ENCODE measurements at places on chromosomes 4 and X.

DNA sequence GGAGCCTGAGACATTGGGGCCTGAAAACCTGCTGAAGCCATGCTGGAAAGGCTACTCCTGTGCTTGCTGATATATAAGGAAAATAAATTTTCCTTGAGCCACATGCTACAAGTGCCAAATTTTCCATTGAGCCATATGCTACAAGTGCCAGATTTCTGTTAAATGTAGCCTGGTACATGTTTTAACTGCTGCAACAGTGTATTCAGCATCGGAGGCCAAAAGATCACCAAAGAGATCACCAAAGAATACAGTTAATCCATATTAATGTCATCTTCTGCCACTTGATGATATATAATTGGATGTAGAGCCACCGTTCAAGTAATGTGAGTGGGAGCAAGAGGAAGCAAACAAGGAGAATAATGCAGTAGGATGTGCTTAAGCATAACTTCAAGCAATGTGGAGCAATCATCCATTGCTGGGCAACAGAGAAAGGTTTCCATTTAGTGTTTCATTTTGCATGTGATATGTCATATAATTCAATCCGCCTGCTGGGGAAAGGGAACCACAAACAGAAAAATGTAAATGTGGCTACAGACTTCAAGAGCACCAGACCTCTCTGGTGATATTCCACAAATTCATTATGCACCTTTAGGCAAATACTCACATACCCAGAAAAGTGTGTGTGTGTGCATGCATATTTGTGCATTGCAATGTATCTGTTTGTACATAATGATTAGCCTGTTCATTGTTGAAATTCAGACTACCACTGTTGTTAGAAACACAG is 295.9 kb downstream of the KCNIP4 start:
- no peak for DNase-seq

DNA sequence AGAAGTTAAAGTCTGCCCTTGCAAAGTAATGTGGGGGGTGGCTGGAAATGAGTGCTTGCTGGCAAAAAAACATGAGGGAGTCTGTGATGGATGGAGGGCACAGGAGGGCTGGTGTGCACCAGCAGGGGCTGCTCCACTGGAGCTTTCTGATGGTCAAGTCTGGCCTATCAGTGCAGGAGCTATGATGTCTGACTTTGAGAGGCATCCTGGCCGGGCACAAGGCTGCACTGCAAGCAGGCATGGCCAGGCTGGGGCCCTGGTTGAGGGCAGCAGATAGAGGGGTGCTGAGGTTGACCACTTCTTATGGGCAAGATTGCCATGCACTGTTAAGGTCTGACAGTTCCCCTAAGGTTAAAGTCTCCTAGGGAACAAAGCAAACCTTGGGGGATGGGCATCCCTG is 1140.2 kb downstream of the FAM133A start:
- no peak for DNase-seq

- no peak for DNase-seq
Observed at GRCh38 chr4:41451961-41452360, 86.0 kb upstream of the LIMCH1 start.

GRCh38 chrX:5928224-5928623 is 300.4 kb downstream of the NLGN4X start:
- DNase-seq = no peak

DNA sequence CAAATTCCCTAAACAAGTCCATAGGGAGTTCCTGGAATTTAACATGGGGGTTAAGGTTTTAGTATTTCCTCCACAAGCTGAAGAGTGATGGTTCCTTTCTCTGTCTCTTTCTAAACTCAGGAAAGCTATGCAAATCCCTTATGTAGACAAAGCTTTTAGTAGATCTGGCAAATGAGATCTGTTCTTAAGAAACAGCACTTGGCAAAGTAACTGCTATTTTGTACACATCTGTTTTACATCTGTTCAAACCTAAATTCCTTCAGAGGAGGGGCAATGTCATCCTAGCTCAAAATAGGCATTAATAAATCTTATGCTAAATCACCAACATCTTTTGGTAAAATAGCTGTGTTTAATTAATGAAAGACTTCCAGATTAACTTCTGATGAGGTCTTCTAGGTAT is 137.8 kb upstream of the TBC1D9 start:
- DNase-seq = no peak

DNA sequence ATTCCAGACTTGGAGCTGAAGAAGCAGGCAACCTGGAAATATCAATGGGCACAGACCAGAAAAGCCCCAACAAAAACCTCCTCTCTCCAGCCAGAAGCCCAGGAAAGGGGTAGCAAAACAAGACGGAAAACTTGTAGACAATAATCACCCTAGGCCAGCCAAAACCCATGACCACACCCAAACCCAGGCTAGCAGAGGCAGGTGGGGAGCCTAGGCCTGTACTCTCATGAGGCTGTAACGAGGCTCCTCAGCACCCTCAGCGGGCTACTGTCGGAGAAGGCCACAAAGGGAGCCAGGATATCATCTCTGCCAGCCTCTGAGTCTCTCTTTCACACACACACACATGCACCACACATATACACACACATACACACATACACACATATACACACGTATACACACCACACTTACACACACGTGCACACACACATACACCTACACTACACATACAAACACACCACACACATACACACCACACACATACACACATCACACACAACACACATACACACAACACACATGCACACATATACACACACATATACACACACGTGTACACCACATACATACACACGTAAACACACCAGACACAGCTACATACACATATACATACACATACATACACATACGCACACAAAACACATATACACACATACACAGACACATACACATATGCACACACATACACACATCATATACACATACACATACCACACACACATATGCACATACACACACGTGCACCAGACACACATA is 90.6 kb downstream of the FHDC1 start:
- no peak for DNase-seq

- DNase-seq = no peak
Observed at GRCh38 chrX:24475480-24475879, 10.4 kb downstream of the PDK3 start.

DNA sequence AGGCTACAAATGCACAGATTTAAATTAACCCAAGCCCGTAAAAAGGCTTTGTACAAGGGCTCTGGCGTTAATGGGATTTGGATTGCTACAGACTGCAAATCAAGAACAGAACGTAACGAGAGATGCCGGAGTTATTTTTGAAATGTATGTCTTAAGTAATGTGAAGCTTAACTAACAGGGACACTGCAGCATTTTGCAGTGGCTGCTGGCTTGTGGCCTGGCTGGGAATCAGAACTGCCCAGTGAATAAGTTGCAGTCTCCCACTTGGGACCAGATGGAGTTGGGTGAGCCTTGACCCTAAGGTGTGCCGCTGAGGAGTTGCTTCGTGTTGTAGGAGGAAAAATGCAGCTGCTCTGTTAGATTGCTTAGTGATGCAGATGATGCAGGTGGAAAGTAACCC is 318.4 kb downstream of the DHX15 start:
- no peak for DNase-seq

DNA sequence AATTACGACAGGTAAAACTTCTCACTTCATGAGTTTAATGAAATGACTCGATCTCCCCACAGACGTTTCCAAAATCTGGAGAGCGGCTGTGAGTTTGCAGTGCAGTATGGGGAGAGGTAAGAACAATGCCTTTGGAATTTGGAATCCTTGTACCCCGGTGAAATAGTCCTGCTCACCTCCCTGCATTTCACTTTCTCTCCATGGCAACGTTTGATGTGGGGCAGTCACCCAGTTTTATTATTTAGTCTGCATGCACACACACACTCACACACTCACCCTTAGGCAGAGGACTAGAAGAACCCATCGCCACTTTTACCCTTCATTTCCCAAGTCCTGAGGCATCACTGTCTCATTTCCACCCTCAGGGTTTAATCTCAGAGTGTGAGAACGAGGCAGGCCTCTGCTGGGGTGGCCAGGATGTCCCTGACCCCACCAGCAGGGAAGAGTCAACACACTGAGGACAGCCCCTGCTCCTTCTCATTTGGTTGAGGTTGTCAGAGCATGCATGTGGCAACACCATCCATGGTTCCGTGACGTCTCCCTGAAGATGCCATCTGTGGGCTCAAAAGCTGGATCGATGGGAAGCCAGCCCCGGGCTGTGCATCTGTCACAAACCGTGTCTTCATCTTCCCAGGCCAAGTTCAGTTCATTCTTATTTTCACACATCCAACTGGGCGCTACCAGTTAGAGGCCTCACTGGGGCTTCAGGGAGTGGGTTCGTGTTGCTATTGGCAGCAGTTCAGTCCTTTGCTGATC is 119.8 kb upstream of the TRIM2 start:
- no peak for DNase-seq

- no peak for DNase-seq
Observed at GRCh38 chr4:169103966-169104412, 93.9 kb upstream of the CBR4 start.

GRCh38 chrX:12986164-12986779 is 11.4 kb downstream of the TMSB4X start:
- DNase-seq = no peak

DNA sequence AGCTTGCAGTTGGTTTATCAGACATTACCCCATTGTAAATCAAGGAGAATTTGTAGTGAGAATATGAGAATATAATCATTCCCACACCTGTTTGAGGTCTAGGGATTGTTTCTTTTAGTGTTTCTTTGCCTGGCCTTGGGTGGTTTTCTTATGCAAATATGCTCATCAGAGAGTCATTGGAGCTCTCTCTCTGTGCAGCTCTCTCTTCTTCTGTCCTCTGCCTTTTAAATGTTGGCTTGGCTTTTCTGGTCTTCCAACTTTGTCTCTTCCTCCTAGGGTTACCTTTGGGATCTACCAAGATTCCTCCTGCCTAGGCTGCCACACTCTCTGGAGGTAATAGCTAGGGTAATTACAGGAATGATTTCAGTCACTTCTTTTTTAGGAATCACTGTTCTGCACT is 102.3 kb upstream of the ARSJ start:
- DNase-seq = no peak

- DNase-seq = no peak
Observed at GRCh38 chr4:158397781-158398180, 123.9 kb upstream of the RXFP1 start.
